ENCODE measurements at places on chromosomes 7 and 10.

GRCh38 chr10:78194539-78195402 is 161.1 kb downstream of the RPS24 start:
- DNase-seq = no peak

- DNase-seq = no peak
Observed at GRCh38 chr7:137960020-137960419, 41.9 kb downstream of the CREB3L2 start.

DNA sequence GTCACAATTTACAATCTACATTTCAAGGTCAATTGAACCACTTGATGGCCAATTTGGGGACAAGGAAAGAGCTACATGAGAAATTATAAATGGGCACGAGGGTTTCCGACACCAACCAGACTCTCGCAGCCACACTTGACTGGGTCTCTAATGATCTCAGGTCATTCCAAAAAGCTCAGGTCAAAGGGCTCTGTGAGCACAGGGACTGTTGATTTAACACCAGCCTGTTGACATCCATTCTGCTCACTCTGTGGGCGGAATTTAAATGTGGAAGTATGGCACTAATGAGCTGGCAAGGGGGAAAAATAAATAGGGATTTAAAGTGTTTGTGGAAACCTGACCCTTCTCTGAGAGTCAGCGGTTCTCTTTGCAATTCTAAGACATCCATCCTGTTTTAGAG is 810.7 kb upstream of the AUTS2 start:
- DNase-seq = no peak

- no peak for DNase-seq
Observed at GRCh38 chr10:118369641-118370205, 27.6 kb upstream of the FAM204A start.

Data from GM13976 (cell line).